ENCODE measurements at places on chromosomes 11 and 22.

GRCh38 chr11:94201004-94201465, 72.4 kb downstream of the PANX1 start:
- no peak for DNase-seq

DNA sequence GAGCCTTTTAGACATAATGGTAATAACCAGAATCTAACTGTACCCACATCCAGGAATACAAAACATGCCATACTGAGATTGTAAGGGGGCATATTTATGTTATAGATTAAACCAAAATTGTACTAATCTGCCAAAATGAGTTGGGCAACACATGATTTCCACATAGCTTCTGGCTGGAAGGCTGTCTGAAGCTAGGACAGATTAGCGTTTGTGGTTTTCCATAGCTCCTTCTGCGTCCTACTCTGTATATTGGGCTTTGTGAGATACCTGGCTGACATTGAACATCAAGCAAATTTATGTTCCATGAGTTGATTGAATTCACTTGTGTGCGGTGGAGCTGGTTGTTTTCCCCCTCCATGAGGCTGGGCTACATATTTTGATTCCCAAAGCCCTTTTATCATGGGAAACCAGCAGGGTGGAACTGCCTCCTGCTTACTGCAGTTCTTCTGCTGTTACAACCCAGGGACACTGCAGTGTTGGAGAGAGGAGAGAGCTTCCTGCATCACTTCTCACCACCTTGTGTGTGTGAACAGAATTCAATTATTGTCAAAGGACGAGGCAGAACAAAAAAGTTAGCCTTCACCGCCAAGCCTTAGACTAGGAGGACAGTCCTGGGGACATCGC, 114.9 kb downstream of the C11orf91 start:
- DNase-seq: no peak

GRCh38 chr11:10809373-10810160, 841 bp upstream of the EIF4G2 start:
- DNase-seq: no peak

DNA sequence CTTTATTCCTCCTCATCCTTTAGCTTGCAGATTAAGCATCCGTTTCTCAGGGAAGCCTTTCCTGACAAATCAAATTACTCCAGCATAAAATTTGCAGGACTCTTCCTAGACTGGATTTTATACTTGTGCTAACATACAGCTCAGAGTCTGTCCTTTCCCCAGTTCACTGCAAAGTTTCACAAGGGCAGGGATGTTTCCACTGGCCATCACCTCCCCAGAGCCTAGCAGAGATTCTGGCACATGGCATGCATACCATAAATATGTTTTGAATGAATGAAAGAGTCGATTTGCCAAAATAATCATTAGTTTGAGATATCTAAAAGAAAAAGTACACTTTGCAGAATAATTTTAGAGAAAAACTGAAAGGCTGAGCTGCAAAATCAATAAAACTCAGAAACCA, 10.6 kb downstream of the MSANTD4 start:
- no peak for DNase-seq

DNA sequence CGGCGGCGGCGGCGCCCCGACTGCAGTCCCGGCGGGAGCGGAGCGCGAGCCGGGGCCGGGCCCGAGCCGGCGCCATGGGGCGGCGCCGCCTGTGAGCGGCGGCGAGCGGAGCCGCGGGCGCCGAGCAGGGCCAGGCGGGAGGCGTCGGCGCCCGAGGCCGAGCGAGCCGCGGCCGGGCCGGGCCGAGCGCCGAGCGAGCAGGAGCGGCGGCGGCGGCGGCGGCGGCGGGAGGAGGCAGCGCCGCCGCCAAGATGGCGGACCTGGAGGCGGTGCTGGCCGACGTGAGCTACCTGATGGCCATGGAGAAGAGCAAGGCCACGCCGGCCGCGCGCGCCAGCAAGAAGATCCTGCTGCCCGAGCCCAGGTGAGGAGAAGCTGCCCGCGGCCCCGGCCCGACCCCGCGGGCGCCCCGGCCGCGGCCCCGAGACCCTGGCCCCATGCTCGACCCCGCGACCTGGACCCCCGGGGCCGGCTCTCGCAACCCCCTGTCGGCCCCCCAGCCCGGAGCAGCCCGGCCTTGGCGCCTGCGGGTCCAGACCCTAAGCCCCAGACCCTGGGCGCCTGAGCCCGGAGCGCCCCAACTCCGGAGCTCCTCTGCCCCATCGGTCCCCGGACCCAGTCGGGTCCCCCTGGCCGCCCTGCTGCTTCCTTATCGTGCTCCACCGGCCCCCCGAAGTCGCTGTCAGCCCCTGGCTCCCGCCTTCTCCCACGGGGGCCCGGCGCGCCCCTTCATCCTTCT, at the start of gene GRK2:
TSS of gene GRK2 (plus strand) at position 25 of the 739 bp plus-strand sequence. CDS start at position 252, 227 bp downstream.
- no peak for DNase-seq

GRCh38 chr11:115745610-115746512, 241.6 kb upstream of the CADM1 start:
- DNase-seq: no peak

DNA sequence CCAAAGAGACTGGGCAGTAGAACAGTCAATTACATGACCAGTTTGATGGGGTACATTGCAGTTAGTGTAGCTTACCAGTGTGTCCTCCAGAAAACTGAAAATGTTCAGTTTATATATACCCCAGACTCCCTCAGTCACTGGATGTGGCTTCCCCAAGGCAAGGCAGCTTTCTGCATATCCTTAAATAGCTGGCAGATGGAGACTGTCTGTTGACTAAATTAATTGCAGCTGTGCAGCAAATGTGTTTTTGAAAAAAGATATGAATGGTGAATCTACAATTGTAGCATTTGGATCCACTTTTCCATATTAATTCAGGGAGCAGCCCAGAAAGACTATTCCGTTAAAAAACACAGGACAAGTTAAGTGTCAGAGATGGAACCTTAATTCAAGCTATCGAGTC, 565.1 kb upstream of the CCDC179 start:
- no peak for DNase-seq

GRCh38 chr11:123273616-123274015, 78.6 kb upstream of the CLMP start:
- DNase-seq: no peak

DNA sequence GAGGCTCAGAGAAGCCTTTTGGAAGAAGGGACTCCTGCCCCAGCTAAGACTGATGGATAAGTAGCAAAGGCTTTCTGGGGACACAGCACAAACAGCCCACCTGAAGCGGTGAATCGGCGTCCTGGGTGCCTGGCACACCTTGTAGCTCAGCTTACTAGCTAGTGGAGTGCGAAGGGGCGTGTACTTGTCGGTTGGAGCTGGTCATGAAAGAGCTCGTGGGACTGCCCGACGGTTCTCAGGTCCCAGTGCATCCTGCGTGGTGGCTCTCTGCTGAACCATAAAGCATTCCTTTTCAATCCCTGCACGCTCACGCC, 690 bp upstream of the UVRAG start:
- DNase-seq: no peak

DNA sequence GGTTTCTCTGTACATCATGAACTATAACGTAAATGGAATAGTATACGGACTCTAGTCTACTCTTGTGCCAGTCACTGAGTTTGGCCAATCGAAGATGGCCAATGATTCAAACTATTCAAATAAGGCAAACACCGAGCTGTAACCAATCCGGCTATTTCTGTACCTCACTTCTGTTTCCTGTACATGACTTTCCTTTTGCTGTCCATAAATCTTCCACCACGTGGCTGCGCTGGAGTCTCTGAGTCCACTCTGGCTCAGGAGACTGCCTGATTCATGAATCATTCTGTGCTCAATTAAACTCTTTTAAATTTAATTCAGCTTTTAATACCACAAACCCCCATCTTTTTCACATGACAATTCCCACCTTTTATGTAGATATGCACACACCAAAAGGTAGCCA, 1.5 kb upstream of the JAML start:
- DNase-seq: no peak

DNA sequence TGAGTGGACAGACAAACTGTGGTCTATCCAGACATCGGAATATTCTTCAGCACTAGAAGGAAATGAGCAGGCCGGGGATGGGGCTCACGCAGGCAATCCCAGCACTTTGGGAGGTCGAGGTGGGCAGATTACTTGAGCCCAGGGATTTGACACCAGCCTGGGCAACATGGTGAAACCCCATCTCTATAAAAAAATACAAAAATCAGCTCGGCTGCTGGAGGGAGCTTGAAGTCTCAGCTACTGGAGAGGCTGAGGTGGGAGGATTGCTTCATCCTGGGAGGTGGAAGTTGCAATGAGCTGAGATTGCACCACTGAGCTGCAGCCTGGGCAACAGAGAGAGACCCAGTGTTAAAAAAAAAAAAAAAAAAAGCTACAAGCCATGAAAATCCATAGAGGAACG, 8.0 kb upstream of the CTSD start:
- no peak for DNase-seq

DNA sequence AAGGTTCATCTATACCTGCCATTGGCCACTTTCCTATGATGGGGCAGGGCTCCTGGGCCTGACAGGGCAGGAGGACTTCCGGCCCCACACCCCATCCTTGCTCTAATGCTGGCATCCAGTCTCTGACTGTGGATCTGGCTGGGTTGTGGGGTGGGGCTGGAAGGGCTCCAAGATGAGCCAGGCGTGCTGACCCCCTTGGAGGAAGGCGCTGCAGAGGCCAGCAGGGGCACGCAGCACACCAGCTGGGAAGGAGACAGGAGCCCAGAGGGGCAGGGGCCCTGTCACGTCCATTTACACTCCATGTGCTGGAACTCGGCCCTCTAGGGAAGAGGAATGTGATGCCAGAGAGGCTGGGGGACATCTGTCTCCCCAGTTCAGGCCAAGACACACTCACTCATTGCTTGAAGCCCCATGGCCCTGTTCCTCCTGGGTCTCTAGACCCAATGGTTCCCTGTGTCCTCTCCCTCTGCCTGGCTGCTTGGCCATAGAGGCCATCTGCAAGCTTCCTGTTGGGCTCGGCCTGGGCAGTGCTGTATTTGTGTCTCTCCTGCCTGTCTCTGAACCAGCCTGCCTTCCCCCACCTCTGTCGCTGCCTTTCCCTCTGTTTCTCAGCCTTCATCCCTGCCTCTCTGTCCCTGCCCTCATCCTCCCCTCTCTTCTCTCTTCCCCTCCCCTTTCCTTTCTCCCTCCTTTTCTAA, 67.5 kb upstream of the NECTIN1 start:
- no peak for DNase-seq

GRCh38 chr11:17161515-17161914, 46.3 kb downstream of the PIK3C2A start:
- no peak for DNase-seq

DNA sequence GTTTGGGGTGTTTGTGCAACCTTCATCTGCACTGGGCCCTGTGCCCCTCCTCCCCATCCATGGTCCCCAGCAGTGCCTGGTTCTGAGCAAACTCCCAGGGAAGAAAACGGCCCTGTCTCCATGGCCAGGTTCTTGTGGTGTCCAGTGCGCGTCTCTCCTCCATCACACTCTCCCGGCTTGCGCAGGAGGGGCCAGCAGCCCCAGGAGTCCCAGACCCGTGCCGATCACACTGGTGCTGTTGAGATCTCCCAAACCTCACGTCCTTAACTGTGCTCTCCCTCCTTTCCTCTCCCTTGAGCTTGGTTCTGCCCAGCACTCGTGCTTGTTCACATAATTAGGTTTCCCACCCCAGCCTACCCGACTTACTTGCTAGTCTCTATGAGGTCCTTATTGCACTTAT, 10.9 kb upstream of the GRK2 start:
- DNase-seq: no peak

DNA sequence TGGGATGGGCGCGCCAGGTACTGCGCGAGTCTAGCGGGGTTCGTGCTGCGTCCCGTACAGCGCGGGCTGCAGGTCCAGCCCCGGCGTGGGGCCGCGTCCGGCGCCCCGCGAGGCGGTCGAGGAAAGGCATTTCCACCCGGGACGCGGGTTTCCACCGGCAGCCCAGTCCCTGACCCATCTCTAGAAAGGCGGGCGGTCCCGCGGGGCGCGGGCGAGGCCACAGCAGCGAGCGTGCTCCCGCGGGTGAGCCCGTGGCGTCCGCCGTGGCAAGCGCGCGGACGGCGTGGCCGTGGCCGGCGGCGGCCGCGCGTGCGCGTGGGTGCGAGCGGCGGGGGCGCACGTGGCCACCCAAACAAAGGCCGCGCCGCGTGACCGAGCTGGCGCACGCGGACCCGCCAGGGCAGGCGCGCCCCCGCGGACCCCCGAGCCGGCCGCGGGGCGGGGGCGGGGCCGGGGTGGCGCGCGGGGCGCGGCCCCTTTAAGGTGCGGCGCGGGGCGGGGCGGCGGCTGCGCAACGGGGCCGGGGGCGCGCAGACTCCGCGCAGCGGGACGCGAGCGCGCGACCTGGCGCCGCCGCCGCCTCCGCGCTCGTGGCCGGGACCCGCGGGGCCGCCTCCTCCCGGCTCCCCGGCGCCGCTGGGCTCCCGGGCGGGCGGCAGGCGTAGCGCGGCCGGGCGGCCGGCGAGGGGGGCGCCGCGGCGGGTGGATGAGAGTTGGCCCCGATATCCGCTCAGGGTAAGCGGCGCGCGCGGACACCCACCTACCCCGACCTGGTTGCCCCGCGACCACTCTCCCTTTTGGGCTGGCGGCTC, 39.3 kb upstream of the CELSR1 start:
- peak; percentile 77 for DNase-seq

GRCh38 chr11:41779401-41779960, 320.0 kb upstream of the LRRC4C start:
- no peak for DNase-seq

GRCh38 chr22:44112191-44112590, 68.5 kb upstream of the PARVG start:
- DNase-seq: no peak

- DNase-seq: no peak
Observed at GRCh38 chr11:130070846-130071200, 1.1 kb downstream of the APLP2 start.

DNA sequence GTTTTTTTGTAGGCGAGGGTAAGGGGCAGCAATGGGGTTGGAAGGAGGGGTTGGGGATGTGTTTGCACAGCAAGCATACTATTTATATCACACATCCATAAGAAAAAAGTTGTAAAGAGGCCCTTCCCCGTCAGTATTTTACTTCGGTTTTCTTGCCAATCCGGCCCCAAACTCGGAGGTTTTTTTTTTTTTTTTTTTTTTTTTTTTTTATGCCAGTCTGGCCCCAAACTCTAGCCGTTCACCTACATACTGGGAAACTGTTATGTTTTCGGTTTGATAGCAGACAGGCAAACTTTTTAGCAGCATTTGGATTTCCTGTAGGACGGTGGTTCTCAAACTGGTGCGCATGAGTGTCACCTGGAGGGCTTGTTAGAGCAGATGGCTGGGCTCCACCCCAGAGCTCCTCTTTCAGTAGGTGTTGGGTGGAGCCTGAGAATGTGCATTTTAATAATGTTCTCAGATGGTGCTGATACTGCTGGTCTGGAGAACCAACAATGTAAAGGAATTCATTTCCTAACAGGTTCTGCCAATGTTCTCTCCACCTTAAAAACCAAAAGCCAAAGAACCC, 76.5 kb upstream of the ZBED5 start:
- DNase-seq: peak; percentile 26

- no peak for DNase-seq
Observed at GRCh38 chr11:106101819-106102218, 24.4 kb downstream of the AASDHPPT start.

GRCh38 chr22:22178992-22179391, 65.6 kb upstream of the VPREB1 start:
- DNase-seq: no peak
